Left ventricle myocardium superior (tissue), 1 donor: ENCODE measurements at places on chromosomes 12 and 14. TPM values are rescaled to one million over a fixed set of nuclear protein-coding genes. Genes with fewer than 3 reads are reported as not detected.

KCNK10 gene
- total RNA-seq = not detected

LRRC23 gene
- 7.7 TPM for total RNA-seq

FAM90A1 gene
- not detected for total RNA-seq

CISTR gene
- total RNA-seq = 2.4 TPM

TMEM119 gene
- total RNA-seq = 1.4 TPM

MMP17 gene
- 0.47 TPM for total RNA-seq

LBHD2 gene
- not detected for total RNA-seq

DERA gene
- 16.9 TPM for total RNA-seq

EFS gene
- total RNA-seq = 3.3 TPM

DNA sequence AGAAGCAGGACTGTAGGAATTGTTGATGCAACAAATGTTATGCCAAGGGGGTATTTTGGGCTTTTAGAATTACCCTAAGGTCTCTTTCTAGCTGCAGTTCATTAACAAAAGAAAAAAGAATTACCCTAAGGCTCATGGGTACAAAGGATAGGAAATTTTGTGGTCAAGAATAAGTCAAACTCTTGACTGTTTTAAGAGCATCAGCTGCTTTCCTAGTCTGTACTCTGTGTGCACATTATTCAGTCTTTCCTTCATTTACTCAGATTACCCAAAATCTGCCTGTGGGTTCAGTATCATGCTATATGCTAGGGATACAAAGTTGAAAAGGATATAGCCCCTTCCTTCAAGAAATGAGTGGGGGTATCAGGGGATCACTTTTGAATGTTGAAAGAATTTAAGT, 36.5 kb upstream of the CCDC88C start:
- no peak for DNase-seq

- DNase-seq = peak; percentile 43
Measured at GRCh38 chr12:52871291-52872039, 22.7 kb upstream of the KRT78 start.

DNA sequence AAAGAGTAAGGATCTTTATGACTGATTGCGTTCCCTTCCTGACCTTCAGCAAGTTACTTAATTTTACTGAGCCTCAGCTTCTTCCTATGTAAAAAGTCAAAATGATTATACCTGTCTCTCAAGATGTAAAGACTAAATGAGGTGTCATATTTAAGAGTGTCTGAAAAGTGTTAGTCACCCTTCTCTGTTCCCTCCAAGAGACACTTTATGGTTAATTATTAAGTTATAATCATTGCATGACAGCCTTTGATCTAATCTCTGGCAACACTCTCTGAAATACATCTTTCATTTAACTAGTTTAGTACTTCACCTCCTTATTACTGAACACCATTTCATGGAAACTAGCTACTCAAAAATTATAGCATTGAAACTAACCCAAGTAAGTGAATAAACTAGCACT, 54.8 kb downstream of the BMAL2 start:
- DNase-seq = no peak

DNA sequence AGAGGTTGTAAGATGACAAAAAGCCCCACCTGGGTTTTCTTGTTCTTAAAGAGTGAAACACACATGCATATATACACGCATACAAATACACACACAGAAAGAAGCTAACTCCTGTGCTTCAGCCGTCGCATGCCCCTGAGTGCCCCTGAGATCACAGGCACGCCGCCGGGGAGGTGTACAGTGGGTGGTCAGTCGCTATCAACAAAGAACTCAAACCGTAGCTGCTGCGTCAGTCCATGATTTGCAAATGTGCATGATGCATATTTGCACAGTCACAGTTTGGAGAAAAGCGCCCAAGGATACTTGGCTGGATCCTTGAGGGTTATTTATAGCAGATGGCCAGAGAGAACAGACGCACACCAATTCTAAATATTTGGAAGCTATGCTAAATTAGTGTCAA, 206.9 kb downstream of the TMEM132D start:
- DNase-seq = no peak

- peak; percentile 20 for DNase-seq
Measured at GRCh38 chr12:3320881-3321509, 170.0 kb upstream of the PRMT8 start.

GRCh38 chr12:10154145-10154496, 17.8 kb downstream of the OLR1 start:
- DNase-seq = no peak

- no peak for DNase-seq
Measured at GRCh38 chr12:6866163-6866919, 990 bp upstream of the TPI1 start.

GRCh38 chr12:50190859-50191258, 23.7 kb upstream of the CERS5 start:
- DNase-seq = no peak

GRCh38 chr14:71996610-71997009, 64.4 kb downstream of the RGS6 start:
- DNase-seq = no peak

DNA sequence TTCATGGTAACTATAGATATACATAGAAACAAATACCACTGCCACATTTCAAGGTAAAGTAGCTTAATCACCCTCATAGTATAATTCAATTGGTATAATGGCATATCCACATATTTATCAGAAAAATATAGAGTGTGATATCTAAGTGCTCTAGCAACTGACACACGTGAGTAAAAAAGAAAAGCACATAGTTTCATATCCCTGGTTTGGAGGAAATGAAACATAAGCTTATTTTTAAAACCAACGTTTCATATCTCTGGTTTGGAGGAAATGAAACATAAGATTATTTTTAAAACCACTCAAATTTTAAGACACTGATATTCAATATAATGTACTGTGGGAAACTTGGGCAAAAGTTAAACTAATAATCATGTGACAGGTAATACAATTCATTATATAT, 2.1 kb downstream of the OR6C70 start:
- DNase-seq = no peak

- DNase-seq = no peak
Measured at GRCh38 chr14:31978423-31978822, 98.7 kb upstream of the ARHGAP5 start.

GRCh38 chr12:95857799-95858198, 953 bp upstream of the SNRPF start:
- no peak for DNase-seq

- DNase-seq = no peak
Measured at GRCh38 chr14:75885829-75886228, 96.0 kb downstream of the TGFB3 start.

- DNase-seq = no peak
Measured at GRCh38 chr14:105028251-105028927, 7.5 kb upstream of the CDCA4 start.

DNA sequence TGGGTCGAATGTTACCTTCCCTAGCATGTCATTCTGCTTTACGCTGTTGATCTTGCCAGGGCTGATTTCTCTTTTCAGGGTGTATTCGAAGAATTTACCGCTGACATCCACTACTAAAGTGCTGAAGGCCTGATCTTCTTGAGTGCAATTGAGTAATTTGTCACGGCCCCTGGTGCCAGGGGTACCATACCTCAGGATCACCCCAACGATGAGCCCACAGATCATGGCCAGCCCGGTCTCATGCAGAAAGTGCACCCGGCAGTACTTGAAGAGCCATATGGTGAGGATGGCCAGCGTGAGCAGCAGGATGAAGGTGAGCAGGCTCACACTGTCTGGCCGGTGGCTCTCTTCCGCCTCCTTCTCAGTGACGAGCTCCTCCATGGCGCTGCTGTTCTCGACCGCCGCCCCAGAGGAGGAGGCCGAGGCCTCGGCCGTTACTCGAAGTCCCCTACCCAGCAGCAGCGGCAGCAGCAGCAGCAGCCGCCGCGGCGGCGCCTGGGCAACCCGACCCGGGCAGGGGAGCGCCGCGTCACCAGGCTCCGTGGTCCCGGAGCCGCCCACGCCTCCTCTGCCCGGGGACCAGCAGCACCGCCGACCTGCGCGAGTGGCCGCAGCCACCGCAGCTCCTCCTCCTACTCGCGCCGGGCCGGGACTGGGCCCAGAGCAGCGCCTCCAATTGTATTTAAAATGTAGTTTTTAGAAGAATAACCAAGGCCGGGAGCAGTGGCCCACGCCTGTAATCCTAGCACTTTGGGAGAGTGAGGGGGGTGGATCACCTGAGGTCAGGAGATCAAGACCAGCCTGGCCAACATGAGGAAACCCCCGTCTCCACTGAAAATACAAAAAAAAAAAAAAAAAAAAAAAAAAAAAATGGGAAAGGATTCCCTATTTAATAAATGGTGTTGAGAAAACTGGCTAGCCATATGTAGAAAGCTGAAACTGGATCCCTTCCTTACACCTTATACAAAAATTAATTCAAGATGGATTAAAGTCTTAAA, 58.5 kb upstream of the TMPO start:
- peak; percentile 70 for DNase-seq

GRCh38 chr14:93049315-93049714, 66.4 kb downstream of the ITPK1 start:
- no peak for DNase-seq

DNA sequence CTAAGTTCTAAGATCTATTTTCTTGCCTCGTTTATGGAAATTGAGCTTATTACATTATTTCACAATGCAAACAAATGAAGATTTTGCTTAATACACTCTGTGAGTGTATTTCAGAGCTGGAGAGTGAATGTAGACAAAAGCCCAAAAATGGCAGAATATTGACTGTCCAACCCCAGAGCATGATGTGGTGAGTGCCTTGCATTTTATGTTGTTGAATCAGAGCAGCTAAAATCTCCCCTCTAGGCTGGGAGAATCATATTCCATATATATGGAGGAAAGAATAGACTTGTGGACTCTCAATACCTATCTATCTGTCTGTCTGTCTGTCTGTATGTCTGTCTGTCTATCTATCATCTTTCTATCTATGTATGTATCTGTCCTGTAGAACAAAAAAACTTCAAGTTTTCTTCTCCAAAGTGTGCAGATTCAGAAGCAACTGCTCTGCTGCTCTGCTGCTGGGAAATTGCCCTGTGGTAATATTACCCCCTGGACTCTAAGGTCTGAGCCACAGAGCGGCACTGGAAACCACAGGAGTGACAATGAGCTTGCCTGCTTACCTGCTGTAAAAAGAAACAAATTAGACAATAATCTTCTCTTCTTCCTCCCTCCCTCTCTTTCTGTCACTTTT, 209.4 kb upstream of the PRICKLE1 start:
- no peak for DNase-seq

- no peak for DNase-seq
Measured at GRCh38 chr12:24608637-24609285, 340.1 kb downstream of the BCAT1 start.

DNA sequence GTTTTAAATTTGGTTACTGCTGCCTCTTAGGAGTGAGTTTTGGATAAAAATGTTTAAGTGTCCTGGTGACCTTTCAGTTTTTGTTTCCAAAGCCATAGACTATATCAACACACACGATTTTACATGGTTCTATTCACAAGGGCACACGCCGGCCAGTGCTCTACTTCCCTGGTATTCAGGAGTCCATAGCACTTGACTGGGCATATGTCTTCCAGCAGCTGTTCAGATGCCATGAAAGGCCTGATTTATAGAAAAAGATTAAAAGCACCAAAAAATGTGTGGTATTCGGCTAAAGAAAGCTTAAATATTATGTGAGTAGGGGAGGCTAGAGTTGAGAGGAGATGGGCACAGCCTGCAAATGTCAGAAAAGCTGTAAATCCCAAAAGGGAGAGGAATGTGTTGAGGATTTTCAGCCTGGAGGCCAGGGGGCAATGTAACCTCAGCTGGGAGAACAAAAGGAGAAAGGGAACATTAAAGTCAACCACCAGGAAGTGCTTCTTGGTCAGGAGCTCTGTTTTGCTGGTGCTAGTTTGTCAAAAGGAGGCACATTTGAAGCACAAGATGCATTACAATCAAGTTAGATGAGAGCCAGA, 478.4 kb downstream of the RAD51B start:
- DNase-seq = no peak

GRCh38 chr12:66388517-66388916, 86.2 kb downstream of the HELB start:
- no peak for DNase-seq

DNA sequence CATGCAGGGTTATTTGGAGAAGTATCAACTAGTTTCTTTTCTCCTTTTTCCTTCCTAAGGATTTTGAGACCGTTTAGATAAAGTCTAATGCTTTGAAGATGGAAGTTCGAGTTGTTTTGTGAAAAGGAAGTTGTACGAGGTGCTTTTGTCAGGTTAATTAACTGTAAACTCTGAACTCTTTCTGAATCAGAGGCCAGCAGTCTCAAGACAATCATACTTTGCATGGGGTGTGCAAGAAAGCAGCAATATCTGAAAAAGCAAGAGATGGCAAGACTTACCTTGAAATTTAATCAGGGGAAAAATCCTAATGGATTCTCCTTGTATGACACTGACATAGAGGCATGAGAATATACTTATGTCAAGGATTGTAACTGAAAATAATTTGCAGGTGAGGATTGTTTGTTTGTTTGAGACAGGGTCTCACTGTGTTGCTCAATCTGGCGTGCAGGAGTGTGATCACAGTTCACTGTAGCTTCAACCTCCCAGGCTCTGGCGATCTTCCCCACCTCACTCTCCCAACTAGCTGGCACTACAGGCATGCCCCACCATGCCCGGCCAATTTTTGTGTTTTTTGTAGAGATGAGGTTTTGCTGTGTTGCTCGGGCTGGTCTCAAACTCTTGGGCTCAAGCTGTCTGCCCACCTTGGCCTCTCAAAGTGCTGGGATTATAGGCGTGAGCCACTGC, 170.2 kb upstream of the HMGA2 start:
- no peak for DNase-seq

DNA sequence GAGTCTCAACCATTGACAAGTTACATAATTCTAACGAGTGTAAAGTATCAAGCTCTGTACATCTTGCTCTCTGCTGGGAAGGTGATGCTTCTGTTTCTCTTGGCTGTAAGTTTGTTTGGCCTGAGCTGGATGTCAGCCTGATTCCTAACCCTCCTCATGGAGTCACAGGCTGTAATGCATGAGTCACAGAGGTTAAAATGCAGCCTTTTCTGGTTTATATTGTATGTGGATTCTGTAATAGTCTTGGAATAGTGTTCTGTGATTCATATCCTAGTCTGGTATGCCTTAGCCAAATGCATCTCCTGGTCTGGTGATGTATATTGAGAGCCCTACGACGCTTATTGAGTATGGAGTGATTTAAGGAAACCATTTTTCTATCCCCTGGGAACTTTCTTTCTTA, 104.5 kb upstream of the FRMD6 start:
- DNase-seq = no peak

- no peak for DNase-seq
Measured at GRCh38 chr12:106274575-106275121, 26.8 kb upstream of the CKAP4 start.

DNA sequence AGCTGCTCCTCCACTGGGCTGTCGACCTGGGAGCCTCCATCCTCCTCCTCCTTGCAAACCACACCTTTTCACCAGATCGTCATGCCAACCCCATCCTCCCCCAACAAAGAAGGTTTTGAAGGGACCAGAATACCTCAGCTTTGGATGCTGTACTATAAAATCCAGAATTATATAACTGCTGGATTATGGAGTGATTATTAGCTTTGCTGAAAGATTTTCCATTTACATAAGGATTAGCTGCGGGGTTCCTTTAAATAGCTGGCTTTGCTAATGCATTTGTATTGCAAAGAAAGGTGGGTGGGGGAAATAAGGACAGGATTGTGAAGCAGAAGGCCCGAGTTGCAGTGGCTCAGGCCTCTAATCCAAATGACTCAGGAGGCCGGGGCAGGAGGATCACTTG, 36.6 kb downstream of the ESRRB start:
- no peak for DNase-seq

GRCh38 chr14:90034156-90034555, 27.6 kb upstream of the KCNK13 start:
- no peak for DNase-seq
